ENCODE measurements at places on chromosomes 13 and 19.

GRCh38 chr13:77353995-77354394 is 27.1 kb upstream of the MYCBP2 start:
- no peak for DNase-seq

DNA sequence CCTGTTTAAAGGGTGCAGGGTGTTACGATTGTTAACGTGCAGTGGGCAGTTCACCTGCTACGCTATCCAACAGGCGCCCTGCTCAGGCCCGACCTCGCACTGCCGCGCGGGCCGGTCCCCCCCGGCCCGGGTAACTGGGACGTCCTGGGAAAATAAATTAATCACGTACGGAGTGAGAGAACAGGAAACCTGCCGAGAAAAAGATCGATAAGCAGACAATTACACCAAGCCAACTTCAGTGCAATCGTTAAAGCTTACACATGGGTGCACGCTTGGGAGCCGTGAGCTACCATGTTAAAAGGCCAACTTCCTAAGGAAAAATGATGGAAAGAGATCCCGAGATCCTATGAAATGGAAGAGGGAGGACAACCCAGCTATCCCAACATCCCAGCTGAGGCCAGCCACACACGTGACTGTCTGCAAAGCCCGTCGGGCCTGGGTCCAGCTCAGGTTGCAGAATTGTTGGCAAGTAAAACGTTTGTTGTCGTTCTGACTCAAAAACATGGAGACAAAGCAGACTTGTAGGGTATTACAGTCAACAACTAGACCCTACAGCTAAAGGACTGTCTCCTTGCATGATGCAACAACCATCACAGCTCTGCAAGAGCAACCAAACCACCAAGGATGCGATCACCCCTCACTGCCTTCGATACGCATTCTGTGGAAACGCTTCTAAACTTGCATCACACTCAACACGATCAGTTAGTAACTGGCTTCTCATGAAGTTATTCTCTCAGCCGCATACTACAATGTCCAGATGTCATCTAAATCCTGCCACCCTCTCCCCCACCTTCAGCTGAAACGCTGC is 741 bp upstream of the TUBGCP3 start:
- DNase-seq, result no peak

DNA sequence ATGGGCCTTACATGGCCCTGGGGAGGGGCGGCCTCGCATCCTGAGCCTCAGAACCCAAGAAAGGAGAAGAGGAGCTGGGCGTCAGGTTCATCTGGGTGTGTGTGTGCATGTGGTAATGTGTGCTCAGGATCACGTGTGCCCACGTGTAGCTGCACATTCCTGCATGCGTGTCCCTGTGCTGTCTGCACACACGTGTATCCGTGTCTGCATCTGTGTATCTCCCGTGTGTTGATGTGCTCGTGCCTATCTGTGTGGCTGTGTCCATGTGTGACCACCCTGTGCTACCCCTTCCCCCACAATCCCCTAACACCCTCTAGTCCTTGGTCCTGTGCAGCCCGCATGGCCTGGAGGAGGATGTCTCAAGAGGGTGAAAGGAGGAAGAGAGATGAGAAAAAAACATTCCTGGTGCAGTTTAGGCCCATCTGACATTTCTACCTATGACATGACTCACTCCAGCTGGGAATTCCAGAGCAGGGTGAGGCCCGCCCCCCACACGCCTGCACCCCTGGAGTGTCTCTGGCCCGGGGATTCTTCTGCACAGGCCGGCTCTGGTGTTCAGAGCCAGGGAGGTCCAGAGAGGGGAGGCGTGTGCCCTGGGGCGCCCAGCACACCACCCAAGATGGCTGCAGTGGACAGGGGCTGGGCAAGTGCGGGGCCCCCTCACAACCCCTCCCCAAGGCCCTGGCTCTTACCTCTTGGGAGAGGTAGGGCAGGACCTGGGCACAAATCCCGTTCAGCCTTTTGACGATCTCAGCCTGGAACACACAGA is 7.1 kb downstream of the TLE5 start:
- peak; percentile 88 for DNase-seq

DNA sequence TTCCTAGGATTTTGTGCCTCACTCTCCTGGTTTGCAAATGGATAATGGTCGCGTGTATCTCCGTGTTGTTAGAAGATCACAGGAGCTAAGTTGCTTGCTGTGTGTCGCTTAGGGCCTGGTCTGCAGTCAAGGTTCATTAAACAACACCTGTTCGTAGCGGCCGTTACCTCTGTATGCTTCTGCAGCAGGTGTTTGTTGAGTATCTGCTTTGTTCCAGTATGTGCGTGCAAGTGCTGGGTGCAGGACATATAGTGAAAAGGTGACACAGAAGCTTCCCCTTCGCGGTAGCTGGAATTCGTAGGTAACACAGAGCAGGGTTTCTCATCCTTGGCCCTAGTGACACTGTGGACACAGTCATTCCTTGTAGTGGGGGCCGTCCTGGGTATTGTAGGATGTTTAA is 5.4 kb downstream of the MED25 start:
- no peak for DNase-seq

Measured in SJSA1 (cell line).